NCI-H1105 treated with DMSO at 0.1 percent for 48 hours (cell line): ENCODE measurements at places on chromosomes 6 and 20.

DNA sequence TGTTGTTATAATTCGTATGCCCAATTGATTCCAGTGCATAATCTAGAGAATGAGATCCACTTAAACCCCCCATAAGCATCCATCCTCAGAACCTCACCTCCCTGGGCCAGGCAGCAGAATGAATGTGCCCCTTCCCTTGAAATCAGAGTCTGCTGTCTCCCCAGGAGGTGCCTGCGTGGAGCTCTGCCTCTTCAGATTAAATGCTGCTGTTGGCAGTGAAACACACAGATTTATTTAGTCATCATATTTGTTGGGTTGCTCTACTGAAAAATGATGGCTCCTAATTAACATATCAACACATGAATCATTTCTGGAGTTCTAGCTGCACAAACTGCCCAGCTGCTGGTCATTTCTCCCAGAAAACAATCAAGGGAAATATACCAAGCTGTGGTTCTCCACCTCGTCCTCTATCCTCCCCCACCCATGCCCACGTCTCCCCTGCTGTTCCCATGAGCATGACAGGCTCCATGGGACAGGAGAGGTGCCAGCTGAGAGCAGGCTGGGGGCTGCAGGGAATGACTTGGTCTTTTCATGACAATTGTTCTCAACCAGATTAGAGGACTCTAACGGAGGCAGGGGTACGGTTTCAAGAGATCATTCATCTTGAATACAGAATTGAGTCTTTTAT, 633.1 kb downstream of the CDH26 start:
- DNase-seq, result no peak

GRCh38 chr20:16530201-16530681, 43.0 kb downstream of the KIF16B start:
- no peak for DNase-seq

DNA sequence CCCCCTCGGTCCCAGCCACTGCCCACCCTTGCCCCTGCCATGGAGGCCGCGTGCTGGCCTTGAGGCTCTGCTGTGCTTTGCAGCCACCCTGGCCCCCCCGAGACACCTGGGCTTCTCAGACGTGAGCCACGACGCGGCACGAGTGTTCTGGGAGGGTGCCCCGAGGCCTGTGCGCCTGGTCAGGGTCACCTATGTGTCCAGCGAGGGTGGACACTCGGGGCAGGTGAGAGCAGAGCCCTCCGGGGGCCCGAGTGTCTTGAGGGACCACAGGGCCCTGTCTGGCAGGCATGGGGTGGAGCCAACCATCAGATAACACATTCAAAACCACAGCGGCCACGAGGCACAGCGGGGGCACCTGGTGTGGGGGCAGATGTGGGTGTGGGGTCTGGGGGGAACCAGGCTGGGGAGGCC, 18.9 kb downstream of the COL20A1 start:
- DNase-seq, result no peak

- no peak for DNase-seq
Observed at GRCh38 chr20:24744747-24745146, 204.3 kb upstream of the CST7 start.

- DNase-seq, result no peak
Observed at GRCh38 chr6:453152-453551, 61.6 kb downstream of the IRF4 start.

DNA sequence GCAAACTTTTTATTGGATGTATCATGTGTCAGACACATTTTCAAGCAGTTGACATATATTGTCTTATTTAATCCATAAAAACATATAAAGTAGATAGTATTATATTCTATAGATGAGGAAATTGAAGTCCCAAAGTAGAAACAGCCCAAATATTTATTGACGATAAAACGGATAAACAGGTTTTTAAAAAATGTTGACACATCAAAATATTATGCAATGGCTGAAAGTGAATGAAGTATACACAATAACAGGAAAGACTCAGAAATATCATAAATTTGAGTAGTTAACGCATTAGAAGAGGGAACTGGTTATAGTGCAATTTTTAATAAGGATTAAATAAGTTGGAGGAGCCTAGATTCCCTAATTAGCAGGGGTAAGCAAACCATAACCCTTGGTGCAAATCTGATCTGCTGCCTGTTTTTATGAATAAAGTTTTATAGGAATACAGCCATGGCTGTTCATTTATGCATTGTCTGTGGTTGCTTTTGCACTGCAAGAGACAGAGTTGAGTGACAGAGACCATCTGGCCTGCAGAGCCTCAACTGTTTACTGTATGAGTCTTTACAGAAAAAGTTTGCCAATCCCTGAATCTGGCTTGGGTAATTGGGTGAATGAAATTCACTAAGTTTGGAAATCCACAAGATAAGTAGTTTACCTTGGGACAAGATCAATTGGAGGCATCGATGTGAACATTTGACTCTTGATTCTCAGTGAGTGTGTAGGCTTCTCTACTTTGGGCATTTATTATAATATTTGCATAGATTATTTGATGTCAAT, 50.6 kb upstream of the EXOC2 start:
- DNase-seq, result no peak

GRCh38 chr6:127162836-127163235, 44.4 kb downstream of the RSPO3 start:
- DNase-seq, result no peak

- DNase-seq, result no peak
Observed at GRCh38 chr6:2086326-2086965, 159.0 kb downstream of the GMDS start.

DNA sequence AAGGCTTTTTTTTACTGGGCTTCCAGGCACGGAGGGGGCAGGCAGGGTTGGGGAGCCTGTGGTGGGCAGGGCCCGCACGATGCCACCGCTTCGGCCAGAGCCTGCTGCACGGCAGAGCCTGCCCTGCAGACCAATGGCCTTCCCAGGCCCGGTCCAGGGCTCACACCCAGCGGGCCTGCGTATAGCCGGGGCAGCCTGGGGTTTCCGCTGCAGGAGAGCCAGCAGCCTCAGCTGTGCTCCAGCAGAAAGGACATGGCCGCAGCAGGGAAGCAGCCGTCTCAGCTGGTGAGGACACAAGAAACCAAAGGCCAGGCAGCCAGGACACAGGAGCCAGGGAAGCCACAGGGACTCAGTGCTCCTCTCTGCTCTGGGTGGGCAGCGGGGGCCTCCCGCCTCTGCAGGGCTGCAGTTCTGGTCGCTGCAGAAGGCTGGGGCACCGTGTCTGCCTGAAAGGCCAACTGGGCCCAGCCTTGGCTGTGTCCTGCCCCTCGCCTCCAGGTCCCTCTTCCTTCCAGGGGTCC, 90.6 kb downstream of the TTLL2 start:
- DNase-seq, result no peak
